ENCODE measurements at places on chromosomes 6 and 20.

- DNase-seq: no peak
Observed at GRCh38 chr6:25922301-25922700, 8.2 kb downstream of the SLC17A2 start.

GRCh38 chr6:31879901-31880300 lies 1.1 kb upstream of the SLC44A4 start:
- no peak for DNase-seq

DNA sequence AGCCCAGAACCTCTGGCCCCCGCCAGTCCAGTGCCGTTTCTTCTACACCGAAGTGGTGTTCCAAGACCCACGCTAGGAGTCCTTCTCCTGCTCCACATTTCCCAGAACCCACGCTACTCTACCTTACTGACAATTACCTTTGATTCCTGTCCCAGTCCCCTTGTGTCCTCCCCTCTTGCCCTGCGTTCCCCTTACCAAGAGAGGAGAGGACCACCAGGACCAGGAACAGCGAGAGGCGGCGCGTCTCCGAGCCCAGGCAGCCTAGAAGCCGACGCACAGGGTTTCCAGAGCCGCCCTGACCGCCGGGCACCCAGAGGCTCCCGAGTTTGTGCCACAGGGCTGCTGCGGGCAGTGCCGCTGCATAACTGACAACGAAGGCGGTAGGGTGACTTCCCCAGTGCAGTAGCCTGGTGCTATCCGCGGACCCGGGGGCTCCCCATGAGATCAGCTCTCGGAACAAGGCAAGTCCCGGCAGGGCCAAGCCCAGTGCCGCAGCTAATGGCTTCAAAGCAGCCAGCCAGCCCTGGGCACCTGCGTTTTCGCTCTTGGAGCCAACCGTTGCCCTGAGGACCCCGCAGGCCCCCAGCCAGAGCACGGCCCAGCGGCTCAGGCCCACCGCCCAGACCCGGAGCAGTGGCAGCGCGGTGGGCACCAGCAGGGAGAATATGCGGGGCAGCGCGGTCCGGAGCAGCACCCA lies 512 bp downstream of the TAP1 start:
- peak; percentile 72 for DNase-seq

DNA sequence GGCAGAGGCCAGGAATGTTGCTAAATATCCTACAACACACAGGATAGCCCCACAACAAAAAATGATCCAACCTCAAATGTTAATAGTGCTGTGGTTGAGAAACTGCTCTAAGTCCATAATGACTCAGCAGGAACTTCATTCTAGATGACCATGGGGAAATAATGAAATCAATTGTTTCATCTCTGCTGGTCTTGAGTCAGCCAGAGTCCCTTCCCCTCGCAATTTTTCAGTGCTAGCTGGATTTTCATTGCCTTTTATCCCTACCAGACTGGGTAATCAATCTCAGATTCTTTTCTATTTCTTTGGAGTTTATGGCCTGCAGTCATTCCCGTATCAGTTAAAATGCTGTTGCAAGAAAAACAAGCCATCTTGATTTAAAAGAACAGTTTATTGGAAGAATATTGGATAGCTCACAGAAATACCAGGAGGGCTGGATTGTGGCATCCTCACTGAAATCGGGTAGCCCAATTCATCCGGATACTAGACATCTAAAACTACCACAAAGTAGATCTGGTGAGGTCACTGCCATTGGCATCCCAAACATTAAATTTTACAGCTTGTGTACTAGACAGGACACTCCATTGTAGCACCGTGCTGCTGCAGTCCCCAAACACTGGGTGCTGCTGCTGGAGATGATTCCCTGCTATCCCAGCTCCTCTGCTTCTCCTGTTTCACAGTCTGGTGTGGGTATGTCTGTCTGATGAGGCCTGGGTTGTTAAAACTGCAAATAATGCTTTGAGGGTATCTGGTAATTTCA lies 30.3 kb upstream of the POPDC3 start:
- DNase-seq: peak; percentile 82

GRCh38 chr6:17633465-17634188 lies 33.5 kb downstream of the FAM8A1 start:
- DNase-seq: no peak
